Sciatic nerve (tissue), 2 donors: ENCODE measurements at places on chromosomes 4 and X.

- peak; percentile 57 for DNase-seq
Measured at GRCh38 chr4:7073526-7074390, 5.9 kb upstream of the GRPEL1 start.

GRCh38 chrX:30170900-30171299 is 44.5 kb upstream of the MAGEB2 start:
- DNase-seq: no peak

DNA sequence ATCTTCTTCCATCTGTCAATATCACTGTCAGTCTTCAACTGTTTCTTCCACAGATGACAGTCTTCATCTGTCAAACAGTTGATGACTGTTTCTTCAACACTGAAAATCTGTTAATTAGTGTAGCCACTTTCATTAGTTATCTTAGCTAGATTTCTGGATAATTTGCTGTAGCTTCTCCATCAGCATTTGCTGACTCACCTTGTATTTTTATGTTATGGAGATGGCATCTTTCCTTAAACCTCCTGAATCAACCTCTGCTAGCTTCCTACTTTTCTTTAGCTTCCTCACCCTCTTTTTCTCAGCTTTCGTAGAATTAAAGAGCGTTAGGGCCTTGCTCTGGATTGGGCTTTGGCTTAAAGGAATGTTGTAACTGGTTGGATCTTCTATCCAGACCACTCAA is 25.1 kb downstream of the USP53 start:
- no peak for DNase-seq

GRCh38 chr4:37540486-37540885 is 145.7 kb downstream of the RELL1 start:
- no peak for DNase-seq

GRCh38 chr4:54100595-54101189 is 729 bp downstream of the GSX2 start:
- no peak for DNase-seq

DNA sequence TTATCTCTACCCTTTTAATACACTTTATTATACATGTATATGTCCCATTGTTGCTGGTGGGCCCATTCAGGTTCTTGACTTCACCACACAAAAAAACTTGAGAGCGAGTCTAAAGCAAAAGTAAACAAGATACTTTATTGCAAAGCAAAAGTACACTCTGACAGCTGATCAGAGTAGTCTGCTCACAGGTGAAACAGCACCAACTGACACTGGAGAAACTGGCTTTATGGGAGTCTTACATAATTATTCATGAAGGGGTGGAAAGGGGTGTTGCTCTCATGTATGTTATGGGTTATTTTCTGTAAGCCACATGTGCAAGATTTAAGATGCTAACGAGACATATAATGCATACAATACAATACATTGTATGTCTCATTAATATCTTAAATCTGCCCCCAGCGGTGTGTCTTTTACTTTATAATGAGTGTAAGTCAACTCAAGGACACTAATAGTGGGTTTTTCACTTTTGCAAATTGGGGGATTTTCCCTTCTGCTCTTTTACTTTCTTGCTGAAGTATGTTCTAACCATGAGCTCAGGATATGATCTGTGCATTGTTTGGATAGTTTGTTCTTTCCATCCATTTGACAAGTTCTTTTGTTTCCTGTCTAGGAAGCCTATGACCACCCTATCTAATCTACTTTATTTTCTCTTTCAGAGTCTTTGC is 256.1 kb upstream of the ITM2A start:
- DNase-seq: no peak

- no peak for DNase-seq
Measured at GRCh38 chr4:124593494-124593893, 119.0 kb downstream of the ANKRD50 start.

- no peak for DNase-seq
Measured at GRCh38 chr4:112036886-112037285, 108.4 kb upstream of the FAM241A start.

- no peak for DNase-seq
Measured at GRCh38 chrX:134931550-134931949, 59.2 kb upstream of the SMIM10 start.
